ENCODE measurements at places on chromosomes 1 and 21.
A peak's percentile ranks its signal among the peaks of the same experiment; 100 is the strongest.

DNA sequence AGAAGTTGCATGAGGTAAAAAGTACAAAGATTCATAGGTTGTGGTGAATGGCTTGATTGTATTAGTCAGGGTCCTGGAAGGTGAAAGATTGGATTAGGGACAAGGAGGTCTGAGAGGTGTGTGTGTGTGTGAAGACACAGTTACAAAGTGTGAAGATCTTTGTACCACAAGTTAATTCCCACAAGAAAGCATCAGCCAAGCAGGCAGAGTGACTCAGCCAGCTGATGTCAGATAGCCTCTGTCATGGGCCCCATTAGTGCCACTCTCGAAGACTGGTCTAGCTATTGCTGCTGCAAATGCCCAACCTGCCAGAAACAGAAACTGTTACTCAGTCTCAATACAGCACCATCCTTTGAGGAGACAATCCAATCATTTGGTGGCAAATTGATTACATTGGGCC is 96.5 kb downstream of the DTL start:
- DNase-seq: no peak

DNA sequence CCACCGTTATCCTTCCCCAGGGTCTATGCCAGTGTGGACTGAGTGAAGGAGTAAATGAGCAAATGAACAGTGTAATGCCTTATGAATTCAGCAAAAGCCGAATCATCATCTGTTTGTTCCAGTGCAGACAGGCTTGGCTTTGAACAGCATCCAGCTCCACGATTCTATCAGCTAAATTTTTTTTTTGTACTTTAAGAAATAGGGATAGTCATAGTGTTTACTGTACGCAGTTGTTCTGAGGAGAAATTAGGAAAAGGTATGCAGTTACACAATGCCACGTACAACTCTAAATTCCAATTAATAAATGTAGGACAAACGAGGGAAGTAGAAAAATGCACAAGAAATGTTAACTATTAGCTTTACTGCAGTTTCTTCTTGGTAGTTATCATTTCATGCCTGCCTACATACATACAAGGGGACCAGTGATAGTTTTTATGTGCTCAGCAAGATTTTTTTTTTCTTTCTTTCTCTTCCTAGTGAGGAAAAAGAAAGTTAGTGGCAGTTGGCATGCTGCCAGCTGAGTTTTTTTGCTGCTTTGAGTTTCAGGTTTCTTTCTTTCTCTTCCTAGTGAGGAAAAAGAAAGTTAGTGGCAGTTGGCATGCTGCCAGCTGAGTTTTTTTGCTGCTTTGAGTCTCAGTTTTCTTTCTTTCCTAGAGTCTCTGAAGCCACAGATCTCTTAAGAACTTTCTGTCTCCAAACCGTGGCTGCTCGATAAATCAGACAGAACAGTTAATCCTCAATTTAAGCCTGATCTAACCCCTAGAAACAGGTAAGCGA is at the start of gene IFI44L:
Gene IFI44L, plus strand, starts transcription at position 646 of the 777 bp plus-strand sequence. CDS start 7,468 bp downstream, outside the sequence.
- peak; percentile 36 for DNase-seq

DNA sequence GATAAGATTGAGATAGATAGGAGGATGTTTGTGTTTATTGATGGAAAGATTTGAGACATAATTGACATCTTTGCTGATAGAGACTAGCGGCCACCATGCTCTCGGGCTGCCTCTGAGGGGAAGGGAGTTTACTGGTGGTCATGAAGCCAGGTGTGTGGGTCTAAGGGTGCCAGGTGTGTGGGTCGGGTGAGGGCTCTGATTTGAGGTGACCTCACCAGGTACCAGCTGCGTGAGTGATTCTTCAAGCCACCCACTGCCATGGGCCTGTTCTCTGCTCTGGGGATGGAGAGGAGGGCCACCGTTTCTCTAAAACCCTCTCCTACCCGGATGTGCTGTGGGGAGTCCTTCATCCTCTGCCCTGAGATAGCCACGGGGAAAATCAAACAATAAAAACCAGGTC is 3.2 kb downstream of the UBASH3A start:
- DNase-seq: no peak

GRCh38 chr1:50369830-50370229 is 53.4 kb downstream of the DMRTA2 start:
- DNase-seq: no peak

DNA sequence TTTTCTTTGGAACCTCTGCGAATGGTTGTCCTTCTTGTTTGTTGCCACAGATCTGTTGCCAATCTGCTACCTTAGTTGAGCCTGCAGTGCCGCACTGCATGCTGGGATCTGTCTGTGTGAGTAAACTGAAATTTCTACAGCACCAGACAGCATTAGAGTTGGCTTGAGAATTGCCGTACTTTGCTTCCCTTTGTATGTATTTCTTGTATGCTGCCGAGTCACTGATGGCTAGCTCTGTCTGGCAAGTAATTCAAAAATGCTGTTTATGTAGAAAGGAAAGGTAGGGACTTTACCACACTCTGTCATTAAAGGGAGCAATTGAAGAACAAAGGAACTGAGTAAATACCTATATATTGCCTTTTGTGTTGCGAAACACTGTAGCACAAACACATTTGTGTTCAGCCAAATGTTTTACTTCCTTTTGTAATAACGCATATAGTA is 857.4 kb downstream of the USP25 start:
- no peak for DNase-seq

DNA sequence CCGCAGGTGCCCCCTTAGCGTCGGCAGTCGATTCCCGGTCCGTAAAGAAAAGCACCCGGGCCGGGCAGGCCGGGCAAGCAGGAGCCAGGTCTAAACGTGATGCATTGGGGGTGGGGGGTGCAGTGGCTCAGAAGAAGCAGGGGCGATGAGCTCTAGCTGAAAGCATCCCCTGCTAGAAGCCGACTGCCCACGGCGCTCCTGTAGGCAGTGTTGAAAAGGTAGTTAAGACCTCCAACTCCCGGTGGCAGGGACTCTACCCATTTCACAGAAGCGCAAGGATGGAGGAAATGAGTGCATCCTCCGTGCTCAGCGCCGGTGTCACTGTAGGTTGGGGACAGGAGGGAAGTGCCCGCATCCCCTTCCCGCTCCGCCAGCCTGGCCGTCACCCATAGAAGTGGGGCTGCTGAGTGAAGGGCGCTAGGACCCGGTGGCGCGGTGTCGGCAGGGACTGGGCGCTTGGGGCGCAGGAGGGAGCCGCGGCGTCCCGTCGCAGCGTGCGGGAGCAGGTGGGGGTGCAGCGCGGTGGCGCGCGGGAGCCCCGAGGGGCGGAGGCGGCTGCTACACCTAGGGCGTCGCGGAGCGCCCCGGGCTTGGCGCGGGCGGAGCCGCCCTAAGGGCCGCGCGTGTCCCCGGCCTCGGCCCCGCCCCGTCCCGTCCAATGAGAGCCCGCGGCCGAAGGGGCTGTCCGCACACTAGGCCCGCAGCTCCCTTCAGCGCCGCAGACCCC is at the start of gene WNT2B:
Gene WNT2B, plus strand, starts transcription at position 688 of the 727 bp plus-strand sequence. CDS start 298 bp downstream, outside the sequence.
- no peak for DNase-seq

DNA sequence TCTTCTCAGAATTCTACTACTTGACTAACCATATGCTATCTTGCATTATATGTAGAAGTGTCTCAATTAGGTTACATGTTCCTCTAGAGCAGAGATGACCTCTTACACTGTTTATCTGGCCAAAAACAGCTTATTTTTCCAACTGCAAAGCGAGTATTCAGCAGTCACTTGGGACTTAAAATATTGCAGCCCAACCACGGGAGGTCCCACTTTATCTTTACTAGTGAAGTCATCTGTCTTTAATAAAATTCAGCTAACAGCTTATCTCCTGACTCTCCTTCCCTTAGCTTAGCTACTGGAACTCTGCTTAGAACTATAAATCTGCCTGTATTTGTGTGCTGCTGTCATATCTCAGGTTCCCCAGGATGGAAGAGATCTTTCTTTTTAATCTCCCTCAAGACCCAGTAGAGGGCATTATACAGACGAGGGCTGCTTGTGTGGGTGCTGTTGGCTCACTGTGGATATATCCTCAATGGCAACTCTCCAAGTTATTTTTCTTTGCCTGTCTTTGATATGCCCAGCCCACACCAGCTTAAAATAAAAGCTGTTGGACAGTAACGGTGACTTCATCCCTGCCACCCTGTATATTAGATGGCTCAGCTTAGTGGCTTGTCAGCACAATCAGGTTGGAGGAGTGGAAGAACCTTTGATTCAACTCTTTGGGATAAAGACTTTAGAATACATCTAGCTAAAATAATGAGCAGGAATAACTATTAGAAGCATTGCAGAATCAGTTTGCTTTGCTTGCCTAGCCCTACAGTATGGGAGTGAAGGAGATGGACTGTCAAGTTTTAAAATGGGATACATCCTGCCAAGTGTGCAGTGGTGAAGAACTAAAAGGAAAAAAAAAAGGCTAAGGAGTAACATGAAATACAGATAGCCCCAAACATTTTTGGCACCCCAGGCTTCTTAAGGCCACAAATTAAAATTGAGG is 9.6 kb downstream of the ENSA start:
- no peak for DNase-seq

DNA sequence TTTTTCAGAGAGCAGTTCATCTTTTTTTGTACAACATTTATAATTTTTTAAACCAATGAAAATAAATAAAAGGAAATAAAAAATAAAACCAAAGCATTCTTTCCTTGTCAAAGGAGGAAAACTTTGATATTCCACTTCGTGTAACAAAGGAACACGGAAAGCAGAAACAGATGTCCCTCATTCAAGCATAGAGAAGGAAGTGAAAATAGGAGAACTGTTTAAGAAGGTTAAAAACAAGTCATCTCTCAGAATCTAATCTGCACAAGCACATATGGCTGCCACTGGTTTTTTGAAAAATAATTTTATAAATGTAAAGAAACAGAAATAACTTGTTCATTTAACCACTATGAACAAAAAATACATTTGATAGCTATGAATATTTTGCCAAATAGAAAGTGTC is 35.9 kb upstream of the ZNF644 start:
- DNase-seq: no peak

DNA sequence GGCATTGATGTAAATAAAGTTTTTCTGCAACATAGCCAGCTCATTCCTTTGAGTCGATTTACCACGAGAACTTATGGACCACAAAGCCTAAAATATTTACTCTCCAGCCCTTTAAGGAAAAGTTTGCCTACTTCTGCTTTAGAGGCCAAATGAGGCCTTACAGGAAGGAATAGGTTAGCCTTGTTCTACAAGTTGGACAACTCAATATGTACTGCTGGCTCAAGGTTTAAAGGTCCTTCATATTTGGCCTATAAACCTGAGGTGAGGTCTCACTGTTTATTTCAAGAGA is 144.5 kb upstream of the DNAH14 start:
- DNase-seq: no peak

GRCh38 chr21:19995253-19995652 is 1003.0 kb upstream of the NCAM2 start:
- DNase-seq: no peak

DNA sequence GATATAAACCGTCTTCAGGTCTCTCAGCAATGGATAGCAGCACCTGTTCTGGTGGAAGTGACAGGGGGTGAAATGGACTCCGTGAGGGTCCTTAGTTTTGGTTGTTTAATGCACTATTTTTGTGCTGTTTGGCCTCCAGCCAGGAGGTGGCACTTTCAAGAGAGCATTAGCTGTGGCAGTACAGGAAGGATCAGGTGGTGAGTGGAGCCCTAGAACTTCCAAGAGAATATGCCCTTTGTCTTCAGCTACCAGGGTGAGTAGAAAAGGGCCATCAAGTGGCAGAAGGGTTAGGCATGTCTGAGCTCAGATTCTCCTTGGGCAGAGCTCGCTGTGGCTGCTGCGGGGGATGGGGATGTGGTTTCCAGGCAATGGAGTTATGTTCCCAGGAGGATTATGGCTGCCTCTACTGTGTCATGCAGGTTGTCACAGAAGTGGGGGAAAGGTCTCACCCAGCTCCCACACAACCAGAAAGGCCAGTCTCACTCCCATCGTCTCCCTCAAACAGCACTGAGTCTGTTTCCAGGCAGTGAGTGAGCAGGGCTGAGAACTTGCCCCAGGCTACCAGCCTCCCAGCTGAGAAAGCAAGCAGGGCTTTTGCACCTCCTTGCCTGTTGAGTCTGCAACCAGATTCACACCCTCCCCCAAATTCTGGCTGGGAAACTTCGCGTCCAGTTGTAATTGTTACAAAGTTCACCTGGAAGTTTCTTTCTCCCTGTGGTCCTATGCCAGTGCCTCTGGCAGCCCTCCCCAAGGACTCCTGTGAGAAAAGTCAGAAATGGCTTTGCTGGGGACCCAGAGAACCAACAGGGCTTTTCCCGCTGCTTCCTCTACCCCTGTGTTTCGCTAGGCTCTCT is 39.1 kb upstream of the TTLL7 start:
- no peak for DNase-seq

DNA sequence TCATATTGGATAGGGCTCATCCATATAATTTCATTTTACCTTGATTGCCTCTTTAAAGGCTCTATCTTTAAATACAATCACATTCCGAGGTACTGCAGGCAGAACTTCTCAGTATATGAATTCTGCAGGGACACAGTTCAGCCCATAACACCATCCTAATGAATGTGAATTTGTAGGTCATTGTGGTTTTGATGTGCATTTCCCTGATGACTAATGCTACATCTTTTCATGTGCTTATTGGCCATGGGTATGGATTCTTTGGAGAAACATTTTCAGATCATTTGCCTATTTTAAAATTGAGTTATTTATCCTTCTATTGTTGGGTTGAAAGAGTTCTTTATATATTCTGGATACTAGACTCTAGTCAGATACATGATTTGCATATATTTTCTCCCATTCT is 9.6 kb upstream of the RPS6KC1 start:
- DNase-seq: no peak

DNA sequence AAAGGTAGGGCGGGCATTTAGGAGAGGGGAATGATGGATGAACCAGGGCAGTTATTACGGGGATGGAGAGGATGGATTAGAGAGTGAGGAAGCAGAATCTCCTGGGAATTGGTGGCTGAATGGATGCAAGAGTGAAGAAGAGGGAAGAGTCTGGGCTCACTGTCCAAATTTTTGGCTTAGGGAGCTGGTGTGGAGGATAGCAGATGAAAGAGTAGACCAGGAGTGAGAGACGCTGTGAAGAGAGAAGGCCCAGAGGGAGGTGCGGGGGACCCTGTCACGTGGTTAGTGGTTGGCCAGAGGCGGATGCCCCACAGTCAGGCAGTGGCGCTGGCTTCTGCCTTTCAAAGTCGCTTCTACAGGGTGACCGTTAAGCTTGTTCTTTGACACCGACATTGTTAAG is 78.4 kb downstream of the PEX14 start:
- DNase-seq: no peak

DNA sequence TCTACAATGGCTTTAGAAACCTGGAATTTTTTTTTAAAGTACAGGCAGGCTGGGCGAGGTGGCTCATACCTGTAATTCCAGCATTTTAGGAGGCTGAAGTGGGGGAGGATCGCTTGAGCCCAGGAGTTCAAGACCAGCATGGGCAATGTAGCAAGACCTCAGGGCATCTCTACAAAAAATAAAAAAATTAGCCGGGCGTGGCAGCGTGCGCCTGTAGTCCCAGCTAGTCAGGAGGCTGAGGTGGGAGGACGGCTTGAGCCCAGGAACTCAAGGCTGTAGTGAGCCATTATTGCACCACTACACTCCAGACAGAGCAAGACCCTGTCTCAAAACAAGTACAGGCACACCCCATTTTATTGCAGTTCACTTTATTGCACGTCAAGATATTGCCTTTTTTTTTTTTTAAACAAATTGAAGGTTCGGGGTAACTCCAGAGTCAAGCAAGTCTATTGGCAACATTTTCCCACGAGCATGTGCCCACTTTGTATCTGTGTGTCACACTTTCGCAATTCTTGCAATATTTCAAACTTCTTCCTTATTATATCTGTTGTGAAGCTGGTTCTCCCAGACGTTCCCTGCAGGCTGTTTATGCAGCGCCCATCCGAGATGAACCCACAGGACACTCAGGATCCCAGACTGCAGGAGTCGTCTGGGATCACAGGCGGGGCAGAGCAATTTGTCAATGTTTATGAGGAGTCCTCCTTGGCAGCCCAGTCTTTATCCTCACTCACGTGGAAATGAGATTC is 4.7 kb downstream of the HES2 start:
- no peak for DNase-seq
